ENCODE measurements at places on chromosomes 13 and 19.
A peak's percentile ranks its signal among the peaks of the same experiment; 100 is the strongest.

DNA sequence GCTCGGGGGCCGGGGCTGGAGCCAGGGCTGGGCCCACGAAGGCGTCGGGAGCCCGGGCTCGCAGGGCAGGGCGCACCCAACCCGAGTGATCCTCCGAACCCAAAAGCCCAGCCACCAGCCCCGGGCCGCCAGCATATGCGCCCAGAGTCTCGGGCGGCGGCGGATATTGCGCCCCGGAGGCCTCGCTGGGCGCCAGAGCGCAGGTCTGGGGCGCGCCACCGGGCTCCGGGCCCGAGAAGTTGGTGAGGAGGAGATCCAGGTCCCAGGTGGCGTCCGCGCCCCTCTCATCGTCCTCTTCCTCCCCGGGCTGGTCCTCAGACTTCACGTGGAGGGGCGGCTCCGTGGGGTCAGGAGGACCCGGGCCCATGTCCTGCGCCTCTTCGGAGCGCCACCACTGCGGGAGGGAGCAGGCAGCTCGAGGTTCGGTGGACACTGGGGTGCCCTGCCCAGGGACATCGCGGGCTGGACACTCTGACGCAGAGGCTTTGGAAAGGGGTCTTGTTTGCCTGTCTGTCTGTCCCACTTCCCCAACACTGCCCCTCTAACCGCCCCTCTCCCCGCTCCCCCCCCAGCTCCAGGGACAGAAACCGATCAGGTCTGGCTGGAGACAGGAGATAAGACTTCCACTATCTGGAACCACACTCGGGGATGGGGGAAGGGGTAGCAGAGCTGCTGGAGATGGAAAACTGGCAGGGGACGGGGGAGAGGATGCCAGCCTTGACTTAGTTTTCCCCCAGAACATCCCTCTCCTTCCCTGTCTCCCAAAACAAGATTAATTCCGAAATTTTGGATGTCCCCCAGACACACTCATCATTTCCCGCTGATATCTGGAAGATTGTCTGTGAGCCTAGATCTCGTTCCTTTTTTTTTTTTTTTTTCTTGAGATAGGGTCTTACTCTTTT is 1.0 kb downstream of the KLF1 start:
- H3K4me1 ChIP-seq = no peaks in the 10 kb centered on the region
- no peak overlapping the region for H3K4me3 ChIP-seq
- no peak overlapping the region for H3K27ac ChIP-seq
- H3K27me3 ChIP-seq = peaks cover 22% of the 10 kb centered on the region
- H3K36me3 ChIP-seq = no peaks in the 10 kb centered on the region

- DNase-seq = peak; percentile 65
- H3K4me3 ChIP-seq = no peak overlapping the region
- peaks cover 21% of the 10 kb centered on the region for H3K4me1 ChIP-seq
- no peak overlapping the region for H3K27ac ChIP-seq
These were observed 2.5 kb downstream of the ATP5F1D start for GRCh38 chr19:1243768-1244692.

DNA sequence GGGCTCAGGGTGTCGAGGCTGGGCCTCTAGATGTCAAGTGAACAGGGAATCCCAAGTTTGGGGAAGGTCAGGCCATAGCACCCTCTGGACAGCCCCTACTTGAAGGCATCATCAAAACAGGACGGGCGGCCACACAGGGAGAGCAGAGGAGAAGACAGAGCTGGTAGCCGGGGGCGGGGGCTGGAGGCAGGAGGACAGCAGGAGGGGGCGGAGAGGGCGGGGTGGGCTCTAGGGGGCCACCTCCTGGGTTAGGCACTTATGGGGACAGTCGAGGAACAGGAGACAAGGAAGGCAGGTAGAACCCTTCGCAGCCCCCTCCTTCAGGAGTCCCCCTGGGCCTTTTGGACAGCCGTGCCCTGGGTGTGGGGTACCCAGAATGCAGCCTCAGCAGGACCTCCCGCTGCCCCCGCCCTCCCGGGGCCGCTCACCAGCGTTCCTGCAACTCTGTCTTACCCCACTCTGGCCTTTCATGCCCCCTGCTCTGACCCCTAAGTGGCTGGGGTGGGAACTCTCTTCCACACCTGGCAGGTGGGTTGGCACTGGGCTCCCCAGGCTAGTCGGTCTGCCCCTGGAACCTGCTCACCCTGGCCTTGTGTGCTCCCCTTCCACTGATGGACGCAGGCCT is 5.8 kb downstream of the SSBP4 start:
- H3K27me3 ChIP-seq = no peaks in the 10 kb centered on the region
- DNase-seq = no peak
- H3K27ac ChIP-seq = no peak overlapping the region
- H3K4me3 ChIP-seq = no peak overlapping the region
- H3K4me1 ChIP-seq = peaks cover 12% of the 10 kb centered on the region

GRCh38 chr13:83153848-83154247 is 728.4 kb downstream of the SLITRK1 start:
- DNase-seq = no peak
- H3K4me1 ChIP-seq = no peaks in the 10 kb centered on the region
- H3K4me3 ChIP-seq = no peak overlapping the region
- H3K27me3 ChIP-seq = no peaks in the 10 kb centered on the region
- H3K36me3 ChIP-seq = no peaks in the 10 kb centered on the region

- no peak for DNase-seq
- H3K4me3 ChIP-seq = no peak overlapping the region
- H3K27ac ChIP-seq = no peak overlapping the region
- no peaks in the 10 kb centered on the region for H3K4me1 ChIP-seq
These were observed 2.2 kb downstream of the SIGLEC6 start for GRCh38 chr19:51529301-51529700.

- no peaks in the 10 kb centered on the region for H3K36me3 ChIP-seq
- H3K4me3 ChIP-seq = no peak overlapping the region
- peaks cover 7% of the 10 kb centered on the region for H3K4me1 ChIP-seq
- H3K27me3 ChIP-seq = peaks cover 3% of the 10 kb centered on the region
- DNase-seq = no peak
- H3K27ac ChIP-seq = no peak overlapping the region
These were observed 12.8 kb downstream of the FUT6 start for GRCh38 chr19:5826531-5827341.

- no peak overlapping the region for H3K4me3 ChIP-seq
- H3K27me3 ChIP-seq = peaks cover 36% of the 10 kb centered on the region
- no peaks in the 10 kb centered on the region for H3K36me3 ChIP-seq
- H3K4me1 ChIP-seq = no peaks in the 10 kb centered on the region
These were observed 5.0 kb downstream of the APC2 start for GRCh38 chr19:1455002-1455335.

DNA sequence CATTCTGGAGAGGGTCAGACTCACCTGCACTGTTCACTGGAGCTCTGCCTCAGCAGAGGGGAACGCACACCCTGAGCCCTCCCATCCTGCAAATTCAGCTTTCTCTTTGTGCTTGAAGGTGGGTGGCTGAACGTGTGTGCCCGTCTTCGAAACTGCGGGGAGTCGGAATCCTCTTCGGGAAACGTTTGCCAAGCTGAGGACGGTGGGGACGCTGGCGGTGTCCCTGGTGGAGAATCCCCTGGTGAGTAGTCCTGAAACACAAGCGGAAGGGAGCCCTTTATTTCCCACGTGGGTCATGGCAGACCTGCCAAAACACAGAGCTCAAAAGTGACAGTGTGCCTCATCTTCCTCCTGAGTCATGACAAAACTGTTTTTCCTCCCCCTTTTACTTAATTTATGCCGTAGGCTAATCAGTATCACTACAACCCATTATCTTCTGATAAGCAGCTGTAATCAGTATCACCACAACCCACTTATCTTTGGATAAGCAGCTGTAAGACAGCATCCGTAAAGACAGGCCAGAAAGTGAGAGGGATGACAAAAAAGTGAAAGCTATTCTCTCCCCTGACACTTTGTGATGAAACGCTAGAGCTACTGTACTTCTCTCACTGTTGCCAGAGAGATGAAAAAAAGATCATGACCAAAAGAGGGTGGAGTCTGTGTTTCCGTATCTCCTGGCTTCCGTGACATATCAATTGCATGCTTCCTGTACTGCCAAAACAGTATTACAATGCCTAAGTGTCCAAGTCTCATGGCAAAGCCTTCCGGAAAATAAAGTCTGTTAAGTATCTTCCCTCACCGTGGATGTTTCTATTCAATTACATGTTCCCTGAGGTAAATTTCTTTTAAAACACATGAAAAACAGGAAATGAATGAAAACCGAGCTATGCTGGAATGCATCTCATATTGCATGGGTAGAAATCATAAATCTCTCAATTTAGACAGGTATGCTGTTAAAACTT is 155.5 kb downstream of the TBC1D4 start:
- peak overlapping the region; percentile 82 for H3K27ac ChIP-seq
- no peaks in the 10 kb centered on the region for H3K27me3 ChIP-seq
- H3K4me3 ChIP-seq = peak overlapping the region; percentile 24
- DNase-seq = peak; percentile 87
- no peaks in the 10 kb centered on the region for H3K36me3 ChIP-seq

All from endothelial cell of umbilical vein (primary cell).